ENCODE measurements at places on chromosomes 4 and X.

DNA sequence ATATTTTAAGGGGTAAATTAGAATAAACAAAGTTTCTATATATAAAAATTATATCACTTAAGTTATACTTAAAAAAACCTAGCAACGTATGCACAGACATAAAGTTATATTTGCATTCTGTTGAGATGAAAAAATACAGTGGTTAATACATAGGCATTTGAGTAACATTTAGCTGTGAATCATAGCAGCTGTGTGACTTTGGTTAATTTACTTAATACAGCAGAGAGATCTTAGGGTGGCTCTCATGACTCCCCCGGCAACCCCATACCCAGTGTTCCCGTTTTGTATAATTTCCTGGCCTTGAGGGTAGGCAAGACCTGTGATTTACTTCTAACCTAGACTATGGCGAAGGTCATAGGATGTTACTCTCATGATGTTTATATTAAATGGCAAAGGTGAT is 504.8 kb downstream of the INPP4B start:
- no peak for DNase-seq

GRCh38 chr4:15542760-15543159 is 73.1 kb downstream of the CC2D2A start:
- DNase-seq = no peak

DNA sequence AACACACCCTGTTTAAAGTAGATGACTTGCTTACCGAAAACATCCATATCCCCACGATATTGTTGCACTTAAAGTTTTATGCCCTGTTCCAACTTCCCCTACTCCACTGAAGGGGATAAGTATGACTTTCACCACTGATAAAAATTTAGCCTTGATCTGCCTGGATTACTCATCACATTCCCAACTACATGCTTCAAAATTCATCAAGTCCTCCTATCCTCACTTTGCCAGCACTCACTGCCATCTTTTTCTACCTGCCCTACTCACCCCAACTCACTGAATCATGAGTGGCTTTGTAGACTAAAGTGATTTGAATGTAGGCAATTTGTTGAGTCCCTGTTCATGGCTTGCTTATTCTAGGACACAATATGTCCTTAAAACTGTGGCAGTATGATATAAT is 12.2 kb upstream of the GPRIN3 start:
- DNase-seq = no peak

GRCh38 chr4:79237851-79238250 is 88.0 kb downstream of the NAA11 start:
- no peak for DNase-seq

DNA sequence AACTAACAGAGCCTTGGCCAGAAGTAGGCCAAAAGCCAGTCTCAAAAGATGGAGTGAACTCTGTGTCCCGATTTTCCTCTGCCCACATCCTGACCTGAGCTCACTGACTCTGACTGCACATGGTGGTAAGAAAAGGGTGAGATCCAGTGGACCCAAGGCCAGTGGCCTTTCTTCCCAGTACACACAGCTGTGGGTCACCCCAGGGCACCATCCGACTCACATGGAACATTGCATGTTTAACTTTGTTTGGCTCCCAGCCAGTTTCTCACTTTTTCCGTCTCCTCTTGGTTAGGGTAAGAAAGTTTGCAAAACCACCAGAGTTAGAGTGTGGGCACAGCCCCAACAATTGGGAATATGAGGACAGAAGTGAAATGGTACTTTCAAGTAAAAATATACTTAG is 69.8 kb downstream of the GAB1 start:
- DNase-seq = no peak

Measured in GM20000 (cell line).